Stimulated activated CD8-positive, alpha-beta memory T cell treated with anti-CD3 and anti-CD28 coated beads, Interleukin-15, amount 100 ng/mL, for 1 hour (primary cell): ENCODE measurements at places on chromosomes 13 and 19.

DNA sequence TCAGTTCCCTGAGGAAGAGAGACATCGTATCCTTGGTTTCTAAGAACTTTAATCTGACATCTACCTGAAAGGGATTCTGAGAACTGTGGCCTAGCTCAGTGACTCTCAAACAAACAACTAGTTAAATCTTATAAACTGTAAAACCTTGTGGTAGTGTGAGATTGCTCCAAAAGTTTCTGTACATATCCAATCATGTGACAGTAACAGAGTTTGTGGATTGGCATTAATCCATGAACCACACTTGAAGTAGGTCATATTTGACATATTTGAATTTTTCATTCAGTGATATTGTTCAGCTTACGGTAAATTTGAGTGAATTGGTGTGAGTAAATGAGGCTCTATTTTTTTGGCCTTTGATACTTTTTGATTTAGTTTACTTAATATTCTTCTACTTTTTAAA, 15.0 kb downstream of the TDRD3 start:
- DNase-seq, result no peak

GRCh38 chr13:95533545-95534160, 18.9 kb upstream of the CLDN10 start:
- no peak for DNase-seq

GRCh38 chr19:493391-494170, 2.7 kb upstream of the MADCAM1 start:
- no peak for DNase-seq

- no peak for DNase-seq
Measured at GRCh38 chr13:104057861-104058260, 991.6 kb upstream of the SLC10A2 start.

- DNase-seq, result no peak
Measured at GRCh38 chr19:2661615-2662014, 40.9 kb downstream of the GNG7 start.

DNA sequence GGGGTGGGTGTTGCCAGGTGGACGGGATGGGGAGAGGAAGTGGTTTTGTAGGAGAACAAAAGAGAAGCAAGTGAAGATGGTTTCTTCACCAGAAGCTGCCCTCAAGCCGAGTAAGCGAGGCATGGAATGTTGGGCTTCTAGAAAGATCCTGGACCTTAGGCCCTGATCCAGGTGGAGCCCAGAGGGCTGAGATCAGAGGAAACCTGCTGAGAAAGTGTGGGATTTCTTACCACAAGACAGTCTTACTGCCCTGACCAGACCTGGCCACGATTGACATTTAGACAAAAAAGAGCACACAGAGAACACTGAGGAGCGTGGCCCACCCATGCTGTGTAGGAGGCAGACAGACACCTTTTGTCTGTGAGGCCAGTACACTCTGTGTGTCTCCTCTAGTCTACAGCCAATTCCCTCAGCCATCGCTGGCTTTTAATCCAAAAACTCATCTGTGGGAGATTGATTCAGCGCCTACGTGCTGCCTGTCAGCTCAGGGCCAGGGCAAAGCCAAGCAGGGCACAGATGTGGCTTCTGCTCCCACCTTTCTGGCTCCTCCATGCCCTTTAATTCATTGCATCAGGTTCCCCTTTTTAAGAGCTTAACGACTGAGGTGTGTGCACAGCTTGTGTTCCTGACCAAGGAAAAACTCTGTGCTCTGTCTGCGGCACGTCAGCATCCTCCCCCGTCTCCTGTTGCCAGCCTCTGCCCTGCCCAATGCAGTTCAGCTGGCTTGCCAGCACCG, 123.3 kb downstream of the AKAP11 start:
- no peak for DNase-seq

- no peak for DNase-seq
Measured at GRCh38 chr19:44718441-44719261, 19.7 kb downstream of the CEACAM16 start.

- DNase-seq, result no peak
Measured at GRCh38 chr13:112904436-112904960, 64.5 kb upstream of the MCF2L start.

DNA sequence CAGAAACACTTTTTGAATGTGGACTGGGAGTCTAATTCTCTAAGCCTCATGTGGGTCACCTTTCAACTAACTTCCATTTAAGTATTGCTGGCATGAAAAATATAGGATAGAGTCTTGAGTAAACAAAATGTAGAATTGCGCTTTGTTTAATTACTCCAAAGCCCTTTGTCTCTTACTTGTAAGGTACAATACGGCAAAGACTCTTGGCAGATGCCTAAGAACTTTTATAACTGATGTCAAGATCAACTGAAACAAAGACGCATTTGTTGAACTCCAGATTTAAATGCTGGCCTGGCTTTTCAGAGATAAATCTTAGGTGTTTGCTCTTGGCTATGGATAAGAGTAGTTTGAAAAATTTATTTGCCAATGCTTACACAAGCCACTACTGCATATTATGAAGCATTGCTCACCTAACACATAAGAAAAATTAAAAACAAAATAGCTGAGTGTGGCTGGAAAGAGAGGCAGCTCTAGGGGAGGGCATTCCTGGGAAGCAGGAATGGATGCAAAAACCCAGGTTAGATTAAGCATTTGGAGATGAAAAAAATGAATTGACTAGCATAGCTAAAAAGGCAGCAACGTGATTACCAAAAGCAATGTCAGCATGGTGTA, 107.3 kb upstream of the STARD13 start:
- no peak for DNase-seq

GRCh38 chr13:45951724-45952123, 100.2 kb upstream of the SIAH3 start:
- no peak for DNase-seq

- no peak for DNase-seq
Measured at GRCh38 chr19:42281146-42281826, 12.2 kb downstream of the CIC start.

DNA sequence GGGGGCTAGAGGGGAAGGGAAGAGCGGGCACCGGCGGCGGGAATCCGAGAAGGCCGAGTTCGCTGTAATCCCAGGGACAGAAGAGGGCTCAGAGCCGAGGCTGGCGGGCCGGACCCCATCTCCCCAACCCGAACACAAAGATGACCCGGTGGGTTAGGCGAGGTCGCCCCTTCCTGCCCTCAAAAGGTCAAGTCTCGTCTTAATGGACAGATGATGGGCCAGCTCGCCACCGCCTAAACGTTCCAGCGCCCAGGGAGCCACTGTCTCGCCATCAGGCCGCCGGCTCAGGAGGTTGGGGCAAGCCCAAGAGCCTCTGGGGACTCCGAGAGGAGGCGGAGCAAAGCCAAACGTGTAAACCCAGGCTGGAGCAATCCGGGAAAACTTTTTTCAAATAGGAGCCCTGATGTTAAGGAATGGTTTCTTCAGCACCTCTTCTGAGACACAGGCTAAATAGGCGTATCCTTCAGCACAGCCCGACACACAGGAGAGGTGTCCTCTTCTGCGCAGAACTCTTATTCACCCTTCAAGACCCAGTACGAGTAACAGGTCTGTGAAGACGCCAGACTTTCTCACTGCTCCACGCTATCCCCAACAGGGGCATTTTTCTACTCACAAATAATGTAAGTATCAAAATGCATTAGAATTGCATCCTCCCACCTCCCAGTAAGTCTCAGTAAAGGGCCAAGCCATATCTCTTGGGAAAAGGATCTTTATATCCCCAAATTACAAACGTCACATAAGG, 6.3 kb upstream of the POU4F1 start:
- no peak for DNase-seq

DNA sequence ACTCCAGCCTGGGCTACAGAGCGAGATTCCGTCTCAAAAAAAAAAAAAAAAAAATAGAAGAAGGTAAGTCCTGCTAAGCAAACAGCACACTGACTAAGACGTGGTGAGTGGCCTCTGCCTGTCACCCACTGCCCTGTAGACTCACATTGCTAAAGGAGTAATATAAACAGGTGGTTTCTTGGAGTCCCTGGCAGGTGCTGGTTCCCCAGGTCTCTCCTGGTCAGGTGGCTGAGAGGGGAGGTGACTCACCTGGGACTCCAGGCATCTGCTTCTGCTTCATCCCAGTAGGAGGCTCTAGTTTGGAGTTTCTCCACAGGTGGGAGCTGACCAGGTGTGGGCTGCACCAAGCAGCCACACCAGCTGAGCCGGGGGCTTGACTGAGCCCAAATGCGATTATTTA, at the start of gene OR10H1:
Gene OR10H1, minus strand, starts transcription at position 359 of the 400 bp plus-strand sequence. CDS start 7,627 bp downstream, outside the sequence.
- no peak for DNase-seq

GRCh38 chr13:23547000-23547590, 23.1 kb upstream of the TNFRSF19 start:
- DNase-seq, result no peak

- no peak for DNase-seq
Measured at GRCh38 chr19:42201489-42202289, 15.8 kb downstream of the DEDD2 start.

GRCh38 chr13:113500530-113501265, 10.2 kb upstream of the DCUN1D2 start:
- no peak for DNase-seq

GRCh38 chr13:68888832-68889231, 1218.8 kb upstream of the ATXN8OS start:
- no peak for DNase-seq

- DNase-seq, result no peak
Measured at GRCh38 chr19:16899566-16900075, 10.8 kb downstream of the F2RL3 start.

GRCh38 chr13:29901710-29902631, 51.6 kb upstream of the UBL3 start:
- DNase-seq, result no peak

GRCh38 chr19:30711826-30712225, 339.6 kb downstream of the ZNF536 start:
- no peak for DNase-seq

- DNase-seq, result no peak
Measured at GRCh38 chr19:47094557-47095475, 18.8 kb downstream of the ZC3H4 start.

DNA sequence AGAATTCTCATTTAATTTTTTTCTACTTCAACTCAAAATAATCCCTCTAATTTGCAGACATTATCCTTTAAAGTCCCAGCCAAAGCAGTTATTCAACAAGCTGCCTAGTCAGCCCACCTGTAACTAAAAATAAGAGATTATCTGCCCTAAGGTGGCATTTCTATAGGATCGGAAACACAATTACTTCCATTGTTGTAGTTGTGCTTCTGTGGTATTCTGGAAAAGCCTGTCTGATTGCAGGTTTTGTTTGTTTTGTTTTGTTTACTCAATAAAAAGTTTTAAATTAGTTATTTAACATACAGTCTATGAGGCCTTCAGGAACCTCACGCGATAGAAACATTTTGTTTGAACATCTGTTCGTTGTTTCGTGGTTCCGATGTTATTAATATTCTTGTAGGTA, 101.0 kb downstream of the ZIC5 start:
- no peak for DNase-seq

- no peak for DNase-seq
Measured at GRCh38 chr19:28936001-28936400, 276.9 kb downstream of the UQCRFS1 start.

- DNase-seq, result no peak
Measured at GRCh38 chr13:33514362-33514761, 228.8 kb upstream of the STARD13 start.

GRCh38 chr19:49971991-49972411, 11.0 kb upstream of the SIGLEC11 start:
- DNase-seq, result no peak

GRCh38 chr19:42577016-42577415, 17.7 kb downstream of the CEACAM8 start:
- no peak for DNase-seq

- DNase-seq, result no peak
Measured at GRCh38 chr13:74868049-74868448, 613.9 kb downstream of the TBC1D4 start.

DNA sequence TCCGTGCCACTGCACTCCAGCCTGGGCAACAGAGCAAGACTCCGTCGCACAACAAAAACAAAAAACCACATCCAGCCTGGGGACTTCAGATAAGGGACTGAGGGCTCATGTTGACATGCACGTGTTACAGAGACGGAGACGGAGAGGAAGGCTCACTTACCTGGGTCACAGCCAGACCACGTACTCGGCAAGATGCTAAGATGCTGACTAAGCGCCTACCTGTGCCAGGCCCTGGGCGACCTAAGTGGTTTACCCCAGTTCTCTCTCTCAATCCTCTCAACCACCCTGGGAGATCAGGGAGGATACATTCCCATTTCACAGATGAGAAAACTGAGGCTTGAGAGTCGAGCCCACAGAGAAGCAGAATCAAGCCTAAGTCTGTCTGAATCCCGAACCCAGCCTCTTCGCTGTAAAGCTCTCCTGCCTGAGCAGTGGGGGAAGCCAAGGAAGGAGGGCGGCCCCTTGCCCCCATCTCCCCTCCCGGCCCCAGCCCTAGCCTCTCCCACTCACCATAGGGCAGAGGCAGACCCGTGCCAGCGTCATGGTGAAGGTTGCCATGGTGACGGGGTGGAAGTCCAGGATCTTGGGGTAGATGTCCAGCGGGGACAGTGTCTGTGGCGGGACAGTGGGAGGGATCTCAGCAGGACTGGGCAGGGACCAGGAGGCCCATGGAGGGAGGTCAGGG, 13.5 kb downstream of the ERCC2 start:
- no peak for DNase-seq

DNA sequence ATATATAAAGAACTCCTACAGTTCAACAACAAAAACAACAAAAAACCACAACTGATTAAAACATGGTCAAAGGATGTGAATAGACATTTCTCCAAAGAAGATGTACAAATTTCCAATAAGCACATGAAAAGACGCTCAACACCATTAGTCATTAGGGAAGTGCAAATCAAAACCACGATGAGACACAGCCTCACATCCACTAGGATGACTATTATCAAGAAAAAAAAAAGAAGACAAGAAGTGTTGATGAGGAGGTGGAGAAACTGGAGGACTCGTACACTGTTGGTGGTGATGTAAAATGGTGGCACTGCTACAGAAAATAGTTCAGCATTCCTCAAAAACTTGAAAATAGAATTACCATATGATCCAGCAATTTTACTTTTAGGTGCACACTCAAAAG, 61.0 kb upstream of the SOX1 start:
- DNase-seq, result no peak

- no peak for DNase-seq
Measured at GRCh38 chr13:31528176-31528575, 211.2 kb upstream of the RXFP2 start.

DNA sequence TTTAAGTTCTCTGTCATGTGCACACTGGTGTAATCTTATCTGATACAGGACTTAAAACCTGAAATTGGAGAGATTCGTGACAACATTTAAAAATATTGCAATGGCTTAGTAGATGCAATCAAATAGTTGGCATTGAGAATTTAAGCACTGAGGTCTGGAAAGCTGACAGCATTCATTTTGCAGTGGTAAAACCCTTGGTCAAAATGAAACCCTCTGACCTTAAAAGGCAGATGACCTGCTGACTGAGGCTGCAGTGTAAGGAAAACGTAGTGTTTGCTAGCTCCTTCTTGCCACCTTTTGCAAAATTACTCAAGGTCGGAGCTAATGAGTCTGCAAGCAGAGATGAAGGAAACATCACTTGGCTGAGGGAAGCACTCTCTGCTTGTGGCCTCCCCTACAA, 150.6 kb downstream of the KCTD12 start:
- DNase-seq, result no peak

DNA sequence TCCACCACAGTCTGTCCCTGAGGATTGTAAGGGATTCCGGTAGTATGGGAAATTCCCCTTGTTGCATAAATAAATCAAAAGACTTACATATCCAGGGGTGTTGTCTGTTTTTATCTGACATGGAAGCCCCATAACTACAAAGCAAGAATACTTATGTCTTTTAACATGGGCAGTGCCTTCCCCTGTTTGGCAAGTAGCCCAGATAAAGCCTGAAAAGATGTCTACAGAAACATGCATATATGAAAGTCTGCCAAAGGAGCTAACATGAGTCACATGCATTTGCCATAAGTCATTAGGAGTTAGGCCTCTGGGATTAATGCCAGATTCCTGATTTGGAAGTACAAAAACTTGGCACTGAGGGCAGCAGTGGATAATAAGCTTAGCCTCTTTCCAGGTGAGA, 62.1 kb downstream of the ZNF737 start:
- no peak for DNase-seq

- DNase-seq, result no peak
Measured at GRCh38 chr19:30857388-30857787, 485.2 kb downstream of the ZNF536 start.
